ENCODE measurements at places on chromosomes 2 and 18.

GRCh38 chr2:17470855-17471641 is 47.2 kb downstream of the RAD51AP2 start:
- peak; percentile 17 for DNase-seq

DNA sequence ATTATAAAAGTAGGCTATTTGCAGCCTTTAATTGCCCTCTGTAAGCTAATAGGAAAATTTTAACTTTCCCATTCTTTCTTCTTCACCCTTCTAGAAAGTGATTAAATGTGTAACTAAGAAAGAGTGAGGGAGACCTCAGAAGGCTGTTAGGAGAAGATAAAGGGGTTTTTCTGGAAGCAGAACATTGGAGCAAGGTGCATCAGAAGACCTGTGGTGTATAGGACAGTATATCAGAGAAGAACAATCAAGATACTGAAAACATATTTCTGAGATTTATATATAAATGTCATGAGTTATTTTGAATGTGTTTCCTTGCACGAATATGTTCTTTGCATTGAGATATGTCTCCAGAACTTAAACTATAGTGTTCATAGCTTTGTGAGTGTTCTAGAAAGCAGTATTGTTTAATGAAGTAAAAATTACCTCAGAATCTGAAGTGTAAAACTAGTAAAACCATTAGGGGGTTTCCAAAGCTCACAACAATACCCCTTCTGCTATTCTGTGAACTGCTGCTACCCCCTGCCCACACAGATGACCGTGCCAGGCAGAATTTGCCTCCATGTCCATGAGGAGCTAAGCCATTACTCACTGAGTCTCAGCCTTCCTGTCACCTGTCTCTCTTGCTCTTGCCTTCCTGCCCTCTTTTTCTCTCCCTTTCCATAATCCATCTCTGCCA is 537.9 kb downstream of the EPHA4 start:
- no peak for DNase-seq

DNA sequence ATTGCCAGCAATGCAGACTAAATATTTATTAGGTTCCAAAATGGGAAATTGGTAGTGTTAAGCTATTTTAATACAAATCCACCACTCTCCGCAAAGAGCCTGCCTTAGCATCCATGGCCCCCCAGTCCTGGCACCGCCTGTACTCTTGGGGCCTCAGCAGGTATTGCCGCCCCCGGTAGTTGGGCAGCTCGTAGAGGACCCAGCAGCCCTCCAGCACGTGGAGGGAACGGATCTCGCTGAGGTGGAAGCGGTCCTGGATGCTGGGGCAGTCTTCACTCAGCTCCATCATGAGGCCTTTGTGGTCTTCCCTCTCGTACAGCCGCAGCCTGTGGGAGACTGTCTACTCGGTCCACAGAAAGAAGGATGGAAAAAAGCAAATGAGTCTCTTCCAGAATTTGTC is 1.5 kb downstream of the CRYGC start:
- DNase-seq = no peak

GRCh38 chr2:211957799-211958198 is 580.8 kb downstream of the ERBB4 start:
- DNase-seq = no peak

- peak; percentile 64 for DNase-seq
Observed at GRCh38 chr18:54388203-54389142, 30.8 kb downstream of the C18orf54 start.

DNA sequence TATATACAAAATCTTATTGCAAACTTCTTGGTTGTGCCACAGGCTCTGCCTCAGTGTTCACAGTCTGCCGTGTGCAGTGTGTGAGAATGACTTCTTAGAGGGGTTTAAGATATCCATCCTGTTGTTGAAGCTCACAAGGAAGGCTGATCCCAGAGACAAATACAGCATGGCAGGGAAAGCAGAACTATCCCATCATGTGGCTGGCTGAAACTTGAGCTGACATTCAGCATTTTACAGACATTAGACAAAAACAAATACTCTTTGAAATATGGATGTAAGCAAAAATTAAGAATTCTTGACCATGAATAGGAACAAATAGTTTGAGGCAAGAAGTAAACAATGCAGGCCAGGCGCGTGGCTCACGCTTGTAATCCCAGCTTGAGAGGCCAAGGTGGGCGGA is 12.9 kb upstream of the PUM2 start:
- DNase-seq = no peak

- no peak for DNase-seq
Observed at GRCh38 chr2:59529726-59530125, 1023.7 kb downstream of the BCL11A start.

- DNase-seq = no peak
Observed at GRCh38 chr2:178194600-178195389, 483 bp downstream of the OSBPL6 start.

DNA sequence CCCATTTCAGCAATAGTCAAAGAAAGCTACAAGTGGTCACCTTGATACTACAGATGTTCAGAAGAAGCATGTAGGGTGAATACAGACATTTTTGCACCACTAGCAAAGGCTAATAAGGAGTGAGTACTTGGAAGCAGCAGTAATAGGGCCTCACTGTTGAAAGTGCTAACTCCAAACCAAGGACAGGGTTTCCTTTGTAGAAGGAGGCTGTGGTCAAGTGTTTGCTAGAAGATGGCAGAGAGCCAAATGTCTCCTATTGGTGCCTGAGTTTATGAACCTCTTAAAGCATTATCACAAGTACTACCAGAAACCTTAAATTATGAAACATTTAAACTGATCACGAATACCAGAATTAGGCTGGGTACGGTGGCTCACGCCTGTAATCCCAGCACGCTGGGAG is 308.1 kb downstream of the ZEB2 start:
- no peak for DNase-seq

DNA sequence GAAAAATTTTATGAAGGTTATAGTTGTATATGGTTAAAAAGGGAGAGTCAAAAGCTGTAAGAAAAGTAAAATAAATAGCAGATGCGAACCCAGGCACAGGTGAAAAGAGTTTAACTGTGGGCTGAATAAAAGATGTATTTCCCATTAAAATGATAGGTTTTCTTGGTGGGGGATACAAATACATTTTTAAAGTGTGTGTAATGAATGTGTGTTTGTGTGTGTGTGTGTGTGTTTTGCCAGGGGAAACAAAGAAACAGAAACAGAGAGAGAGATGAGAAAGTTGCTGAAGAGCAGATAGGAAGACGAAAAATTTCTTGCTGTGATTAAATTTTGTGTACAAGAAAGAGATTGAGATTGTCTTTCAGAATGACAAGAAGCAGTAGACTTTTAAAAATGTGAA is 12.1 kb downstream of the TFPI start:
- DNase-seq = no peak

DNA sequence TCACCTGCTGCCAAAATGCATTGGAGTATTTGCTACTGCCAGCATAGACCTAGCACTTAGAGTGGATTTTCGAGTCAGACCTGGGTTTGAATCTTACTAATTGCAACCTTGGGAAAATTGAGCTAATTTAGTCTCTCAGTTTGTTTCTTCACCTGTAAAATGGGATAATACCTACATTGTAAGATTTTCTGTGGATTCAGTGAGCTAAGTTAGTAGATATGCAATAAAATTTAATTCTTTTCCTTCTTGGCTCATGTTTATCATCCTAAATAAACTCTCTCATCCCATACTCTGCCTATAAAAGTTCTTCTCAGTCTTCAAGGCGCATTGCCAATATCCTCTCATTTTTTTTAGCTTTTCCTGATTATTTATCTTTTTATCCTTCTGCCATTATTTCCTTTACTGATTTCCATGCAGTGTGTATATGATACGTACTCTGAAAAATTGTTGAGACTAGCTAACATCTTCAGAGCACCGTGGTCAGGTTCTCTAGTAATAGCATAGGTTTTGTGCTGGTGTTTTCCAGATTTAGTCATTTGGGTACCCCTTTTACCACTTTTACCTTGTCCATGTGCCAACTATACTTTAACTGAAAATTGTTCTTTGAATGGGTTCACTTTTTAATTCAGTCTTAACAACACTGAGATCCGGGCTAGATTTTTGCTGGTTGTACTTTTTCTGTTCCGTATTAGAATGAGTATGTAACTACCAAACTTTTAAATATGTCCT is 7.3 kb downstream of the CEP192 start:
- no peak for DNase-seq

DNA sequence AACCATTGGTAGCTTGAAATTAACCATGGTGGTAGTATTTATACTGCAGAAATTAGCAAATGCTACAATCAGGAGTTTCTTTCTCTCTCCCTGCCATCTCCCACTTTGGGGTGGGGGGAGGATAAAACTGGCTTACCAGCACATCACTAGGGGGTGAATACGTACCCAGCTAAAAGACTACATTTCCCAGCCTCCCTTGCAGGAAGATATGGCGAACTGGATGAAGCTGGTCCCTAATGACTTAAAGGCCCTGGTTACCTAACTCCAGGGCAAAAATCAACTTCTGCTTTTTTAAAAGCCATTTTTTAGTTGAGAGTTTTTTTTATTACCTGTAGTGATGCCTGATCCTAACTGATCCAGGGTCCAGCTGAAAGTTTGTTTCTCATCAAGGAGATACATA is 70.3 kb upstream of the RAB12 start:
- no peak for DNase-seq
